ENCODE measurements at places on chromosomes 12 and 14. TPM values are rescaled to one million over a fixed set of nuclear protein-coding genes. Genes with fewer than 3 reads are reported as not detected.

- no peak overlapping the region for H3K4me3 ChIP-seq
- H3K27me3 ChIP-seq: no peaks in the 10 kb centered on the region
- H3K4me1 ChIP-seq: peaks cover 14% of the 10 kb centered on the region
- no peaks in the 10 kb centered on the region for H3K36me3 ChIP-seq
These were observed 36.3 kb upstream of the BICD1 start for GRCh38 chr12:32070370-32070769.

Gene B4GALNT3
- total RNA-seq: 78.1 TPM

Gene RAD51AP1
- total RNA-seq: 87.4 TPM

GRCh38 chr14:93269341-93270068 lies 62.4 kb downstream of the UBR7 start:
- H3K27ac ChIP-seq: no peak overlapping the region
- H3K27me3 ChIP-seq: no peaks in the 10 kb centered on the region
- no peak overlapping the region for H3K4me3 ChIP-seq
- peaks cover 22% of the 10 kb centered on the region for H3K4me1 ChIP-seq
- no peaks in the 10 kb centered on the region for H3K36me3 ChIP-seq
- DNase-seq: no peak

Gene AKAP5
- total RNA-seq: 15.0 TPM

- H3K27ac ChIP-seq: peak overlapping the region; percentile 86
- peak overlapping the region; percentile 55 for H3K4me3 ChIP-seq
- H3K4me1 ChIP-seq: peaks cover 18% of the 10 kb centered on the region
- no peak for DNase-seq
- no peaks in the 10 kb centered on the region for H3K36me3 ChIP-seq
- no peaks in the 10 kb centered on the region for H3K27me3 ChIP-seq
These were observed 824 bp upstream of the TARBP2 start for GRCh38 chr12:53500142-53500775.

DNA sequence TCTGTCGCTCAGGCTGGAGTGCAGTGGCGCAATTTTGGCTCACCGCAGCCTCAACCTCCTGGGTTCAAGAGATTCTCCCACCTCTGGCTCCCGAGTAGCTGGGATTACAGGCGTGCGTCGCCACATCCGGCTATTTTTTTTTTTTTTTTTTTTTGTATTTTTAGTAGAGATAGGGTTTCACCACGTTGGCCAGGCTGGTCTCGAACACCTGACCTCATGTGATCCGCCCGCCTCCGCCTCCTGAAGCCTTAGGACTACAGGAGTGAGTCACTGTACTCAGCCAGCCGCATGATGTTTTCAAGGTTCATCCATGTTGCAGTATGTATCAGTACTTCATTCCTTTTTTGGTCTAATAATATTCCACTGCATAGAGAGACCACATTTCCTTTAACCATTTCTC lies 2.4 kb upstream of the RNF34 start:
- no peaks in the 10 kb centered on the region for H3K27me3 ChIP-seq
- no peak overlapping the region for H3K4me3 ChIP-seq
- no peak overlapping the region for H3K27ac ChIP-seq
- H3K36me3 ChIP-seq: no peaks in the 10 kb centered on the region
- H3K4me1 ChIP-seq: no peaks in the 10 kb centered on the region

Gene DNAI7
- total RNA-seq: 0.67 TPM

GRCh38 chr12:103728323-103728722 lies 112.7 kb downstream of the NT5DC3 start:
- H3K27me3 ChIP-seq: no peaks in the 10 kb centered on the region
- no peak overlapping the region for H3K4me3 ChIP-seq
- DNase-seq: no peak

Gene SAMD4A
- total RNA-seq: 60.8 TPM
